ENCODE measurements at places on chromosomes 1 and 21.

DNA sequence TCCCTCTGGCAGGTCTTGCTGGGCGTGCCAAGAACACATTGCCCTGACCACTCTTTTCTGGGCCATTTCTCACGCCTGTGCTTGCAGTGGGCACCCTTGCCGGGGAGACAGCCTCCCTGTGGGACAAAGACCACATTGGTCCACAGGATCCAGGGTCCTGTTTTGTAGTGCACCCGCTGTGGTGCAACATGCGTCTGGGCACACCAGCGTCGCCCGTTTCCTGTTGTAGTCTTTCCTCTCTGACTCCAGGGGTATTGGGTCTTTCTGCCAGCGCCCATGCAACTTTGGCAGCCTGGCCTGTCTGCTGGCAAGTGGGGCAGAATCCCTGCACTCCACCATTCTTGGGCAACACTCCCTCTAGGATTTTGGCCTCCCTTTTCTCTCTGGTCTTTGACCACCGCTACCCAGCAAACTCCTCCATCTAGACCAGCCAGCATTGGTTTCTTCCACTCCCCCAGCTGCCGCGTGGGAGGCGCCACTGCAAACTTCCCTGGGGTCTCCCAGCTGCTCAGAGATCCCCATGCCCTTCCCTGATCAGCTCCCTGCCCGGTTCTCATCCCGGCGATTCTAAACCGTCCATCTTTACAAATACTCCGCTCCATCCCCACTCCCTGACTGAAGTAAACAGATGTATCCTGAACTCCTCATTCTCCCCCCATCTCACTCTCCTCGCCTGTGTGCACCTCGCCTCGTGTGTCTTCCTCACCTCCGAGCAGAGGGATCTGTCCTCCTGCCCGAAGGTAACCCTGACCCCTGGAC is 1.2 kb upstream of the TPRG1L start:
- no peak for DNase-seq

DNA sequence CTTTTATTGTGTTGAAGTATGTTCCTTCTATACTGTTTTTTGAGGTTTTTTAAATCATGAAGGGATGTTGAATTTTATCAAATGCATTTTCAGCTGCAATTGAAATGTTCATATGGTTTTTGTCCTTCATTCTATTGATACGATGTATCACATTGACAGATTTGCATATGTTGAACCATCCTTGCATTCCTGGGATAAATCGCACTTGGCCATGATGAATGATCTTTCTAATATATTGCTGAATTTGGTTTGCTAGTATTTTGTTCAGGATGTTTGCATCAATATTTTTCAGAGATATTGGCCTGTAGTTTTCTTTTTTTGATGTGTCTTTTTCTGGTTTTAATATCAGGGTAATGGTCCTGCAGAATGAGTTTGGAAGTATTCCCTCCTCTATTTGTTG is 214.0 kb downstream of the LMO4 start:
- DNase-seq, result no peak

DNA sequence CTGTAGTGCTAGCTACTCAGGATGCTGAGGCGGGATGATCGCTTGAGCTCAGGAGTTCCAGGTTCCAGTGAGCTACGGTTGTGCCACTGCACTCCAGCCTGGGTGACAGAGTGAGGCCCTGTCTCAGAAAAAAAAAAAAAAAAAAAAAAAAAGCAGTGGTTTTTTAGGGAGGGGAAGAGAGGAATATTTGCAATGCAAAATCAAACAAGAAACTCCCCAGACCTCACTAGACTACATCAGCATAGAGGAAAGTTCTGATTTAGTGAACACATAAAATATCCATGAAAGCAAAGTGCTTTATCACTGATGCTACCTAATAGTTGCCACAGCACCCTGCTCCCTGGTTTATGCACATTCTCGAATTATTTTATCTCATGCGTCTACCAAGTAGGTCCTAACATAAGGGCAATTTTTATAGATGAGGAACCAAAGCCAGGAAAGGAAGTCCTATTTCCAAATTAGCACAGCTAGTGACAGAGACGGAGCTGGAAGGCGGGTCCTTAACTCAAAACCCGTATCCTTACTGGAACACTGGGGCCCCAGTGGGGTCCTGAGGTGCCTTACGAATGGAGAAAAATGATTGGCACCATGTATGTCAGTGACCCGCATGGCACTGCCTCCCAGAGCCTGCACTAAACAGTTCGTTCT is 50.7 kb upstream of the GPR157 start:
- no peak for DNase-seq

DNA sequence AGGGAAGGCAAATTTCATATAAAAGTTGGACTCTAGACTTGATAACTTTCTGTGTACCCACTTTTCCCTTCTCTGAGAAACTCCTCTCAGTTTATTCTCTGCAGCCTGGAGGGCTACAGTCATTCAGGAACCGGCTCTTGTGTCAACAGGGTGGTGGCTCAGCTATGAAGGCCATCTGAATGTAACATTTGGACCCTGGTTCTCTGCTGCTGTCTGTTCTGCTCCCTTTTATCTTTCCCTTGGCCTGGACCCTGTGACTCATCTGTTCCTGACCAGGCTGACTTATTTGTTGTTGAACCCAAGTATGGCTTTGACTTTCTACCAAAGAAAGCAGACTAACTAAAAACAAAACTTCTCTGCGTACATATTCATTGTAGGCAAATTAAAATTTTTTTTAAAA is 75.4 kb downstream of the CENPF start:
- DNase-seq, result no peak

- no peak for DNase-seq
Measured at GRCh38 chr1:109750241-109750882, 9.5 kb upstream of the GSTM3 start.

DNA sequence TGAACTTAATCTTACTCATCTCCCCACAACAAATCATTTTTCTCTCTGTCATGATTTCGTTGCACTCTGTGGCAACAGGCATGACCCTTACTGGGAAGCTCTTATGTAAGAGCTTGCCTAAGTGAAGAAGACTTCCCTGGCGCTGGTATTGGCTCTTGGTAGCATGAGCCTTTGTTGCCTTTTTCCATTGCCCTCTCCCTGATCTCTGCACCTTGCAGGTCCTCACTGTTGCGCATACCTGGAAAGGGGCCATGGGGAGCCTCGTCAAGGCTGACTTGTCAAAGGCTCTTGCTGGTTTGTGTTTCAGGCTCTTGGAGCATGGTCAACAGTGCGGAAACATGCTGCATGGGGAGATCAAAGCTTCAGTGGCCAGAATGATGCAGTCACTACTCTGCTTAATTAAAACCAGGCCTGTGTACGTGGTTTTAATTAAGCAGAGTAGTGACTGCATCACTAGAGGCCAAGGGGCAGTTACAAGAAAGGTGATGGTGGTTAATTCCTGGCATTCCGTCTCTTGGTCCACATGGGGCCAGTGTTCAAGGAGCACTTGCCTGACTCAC is 141.3 kb downstream of the SPATA46 start:
- DNase-seq, result peak; percentile 42

DNA sequence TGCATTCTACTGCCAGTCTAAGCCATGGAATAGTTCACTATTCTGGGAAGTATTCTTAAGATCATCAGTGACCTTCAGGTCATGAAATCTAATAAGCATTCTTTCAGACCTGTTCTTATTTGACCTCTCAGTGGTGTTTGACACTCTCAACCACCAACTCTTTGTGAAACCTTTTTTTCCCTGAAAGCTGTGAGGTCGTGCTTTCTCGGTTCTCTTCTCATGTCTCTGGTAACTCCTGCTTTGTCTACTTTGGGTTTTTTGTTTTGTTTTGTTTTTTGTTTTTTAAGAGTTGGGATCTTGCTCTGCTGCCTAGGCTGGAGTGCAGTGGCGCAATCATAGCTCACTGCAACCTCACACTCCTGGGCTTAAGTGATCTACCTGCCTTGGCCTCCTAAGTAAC is 56.3 kb downstream of the POU2F1 start:
- no peak for DNase-seq

DNA sequence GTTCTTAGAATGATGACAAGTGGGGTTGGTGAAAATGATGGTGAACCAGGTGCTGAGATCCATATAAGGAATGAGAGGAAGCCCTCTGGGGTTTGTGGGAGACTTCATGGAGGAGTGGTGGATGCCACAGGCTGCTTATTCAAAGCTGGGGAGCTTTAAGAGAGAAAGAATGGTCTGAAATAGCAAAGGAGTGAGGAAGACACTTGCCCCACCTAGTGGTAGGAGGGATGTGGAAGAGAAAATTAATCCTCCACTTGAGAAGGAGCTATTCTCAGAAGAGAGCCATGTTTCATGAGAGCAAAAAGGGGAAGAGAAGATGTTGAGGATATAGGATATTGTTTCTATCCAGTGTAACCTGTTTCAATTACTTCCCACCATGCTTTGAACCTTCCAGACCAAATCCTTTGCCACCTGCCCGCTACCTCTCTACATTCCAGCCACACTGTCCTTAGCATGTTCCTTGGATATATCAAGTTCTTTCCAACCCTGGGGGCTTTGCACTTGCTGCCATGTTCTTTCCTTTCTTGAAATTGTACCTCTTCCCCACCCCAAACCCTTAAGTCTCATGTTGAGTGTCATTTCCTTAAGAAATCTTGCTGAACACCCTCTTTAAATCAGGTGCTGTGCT is 19.6 kb upstream of the ZNF648 start:
- DNase-seq, result peak; percentile 58

GRCh38 chr1:223355699-223356098 is 8.3 kb downstream of the SUSD4 start:
- no peak for DNase-seq

- DNase-seq, result no peak
Measured at GRCh38 chr1:223344491-223344890, 19.5 kb downstream of the SUSD4 start.

- no peak for DNase-seq
Measured at GRCh38 chr1:150001415-150001814, 9.1 kb downstream of the OTUD7B start.

DNA sequence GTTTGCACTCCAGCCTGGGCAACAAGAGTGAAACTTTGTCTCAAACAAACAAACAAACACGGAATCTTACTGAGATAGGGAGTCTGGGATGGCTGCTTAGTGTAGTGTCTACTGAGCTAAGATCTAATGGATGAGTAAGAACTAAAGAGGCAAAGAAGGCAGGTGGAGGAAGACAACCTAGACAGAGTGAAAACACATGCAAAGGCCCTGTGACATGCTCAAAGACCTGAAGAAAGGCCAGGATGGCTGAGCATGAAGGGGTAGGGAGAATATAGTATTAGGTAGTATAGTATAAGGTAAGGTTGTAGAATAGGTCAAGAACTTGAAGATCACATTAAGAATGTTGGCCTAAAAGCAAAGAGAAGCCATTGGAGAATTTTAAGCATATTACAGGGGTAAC is 49.1 kb downstream of the MAP3K7CL start:
- DNase-seq, result no peak

DNA sequence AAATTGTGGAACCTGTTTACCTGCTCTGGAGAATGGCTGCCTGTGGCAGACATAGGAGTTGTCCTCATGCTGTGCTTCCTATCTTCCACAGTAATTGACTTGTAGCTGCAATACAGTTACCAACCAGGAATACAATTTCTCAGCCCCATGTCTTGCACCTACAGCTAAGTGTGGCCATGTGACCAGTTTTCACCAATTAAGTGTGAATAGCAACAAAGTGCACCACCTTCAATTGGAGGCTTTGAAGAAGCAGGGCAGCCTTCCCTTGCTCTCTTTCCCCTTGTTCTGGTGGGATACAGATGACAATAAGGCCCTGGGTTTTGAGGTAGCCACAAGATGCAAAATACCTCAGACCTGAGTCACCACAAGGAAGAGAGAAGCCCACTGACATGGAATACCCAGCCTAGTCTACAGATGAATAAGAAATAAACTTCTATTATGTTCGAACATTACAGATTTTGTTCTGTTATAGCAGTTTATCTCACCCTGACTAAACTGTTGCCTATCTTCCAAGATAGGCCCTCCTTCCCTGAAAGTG is 70.2 kb upstream of the S1PR1 start:
- DNase-seq, result no peak

DNA sequence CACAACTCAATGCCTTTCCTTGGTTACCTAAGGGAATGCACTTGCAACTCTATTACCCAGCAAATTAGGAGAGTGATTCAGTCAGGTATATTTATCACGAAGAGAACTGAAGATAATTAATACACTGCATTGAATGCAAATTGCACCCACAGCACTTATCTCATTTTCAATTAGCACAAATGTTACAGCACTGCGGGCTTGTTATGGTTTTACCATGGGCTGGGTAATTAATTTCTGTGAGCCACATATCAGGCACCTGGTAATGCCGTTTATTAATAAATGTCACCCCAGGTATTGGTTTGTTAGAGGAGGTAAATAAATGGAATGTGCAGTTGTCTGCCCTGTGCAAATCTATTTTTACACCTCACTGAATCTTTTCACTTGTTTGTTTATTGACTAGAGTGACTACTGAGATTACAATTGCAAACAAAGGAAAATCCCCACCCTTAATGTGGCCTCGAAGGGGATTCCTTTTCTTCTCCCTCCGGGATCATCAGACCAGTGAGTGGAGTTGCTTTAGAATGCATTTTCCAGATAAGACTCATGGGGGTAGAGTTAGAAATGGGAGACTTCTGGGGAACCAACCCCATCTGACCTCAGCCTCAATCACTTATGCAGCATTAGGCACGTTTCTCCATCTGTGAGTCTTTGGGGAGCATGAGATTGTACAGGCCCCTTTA is 269.3 kb downstream of the RPS6KC1 start:
- DNase-seq, result no peak

DNA sequence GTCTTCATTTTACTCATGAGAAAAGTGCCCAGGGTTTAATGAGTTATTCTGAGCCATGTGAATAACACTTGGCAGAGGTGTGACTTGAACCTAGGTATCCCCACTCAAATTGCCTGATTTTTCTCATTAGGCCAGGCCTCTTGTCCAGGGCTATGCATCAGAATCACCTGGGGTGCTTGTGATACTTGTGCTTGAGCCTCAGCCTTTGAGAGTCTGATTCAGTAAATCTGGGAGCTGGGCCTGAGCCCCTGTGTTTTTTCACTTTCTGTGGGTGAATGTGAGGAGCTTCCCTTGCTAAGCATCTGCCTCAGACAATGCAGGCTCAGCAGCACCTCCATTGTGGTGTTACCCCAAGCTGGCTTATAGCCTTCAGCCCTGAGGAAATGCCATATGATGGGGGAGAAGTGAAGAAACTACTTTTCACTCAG is 127.1 kb downstream of the S1PR1 start:
- DNase-seq, result no peak

GRCh38 chr1:2322581-2323211 is 68.7 kb downstream of the MORN1 start:
- no peak for DNase-seq

GRCh38 chr1:228836427-228836826 is 101.1 kb downstream of the RHOU start:
- DNase-seq, result no peak

DNA sequence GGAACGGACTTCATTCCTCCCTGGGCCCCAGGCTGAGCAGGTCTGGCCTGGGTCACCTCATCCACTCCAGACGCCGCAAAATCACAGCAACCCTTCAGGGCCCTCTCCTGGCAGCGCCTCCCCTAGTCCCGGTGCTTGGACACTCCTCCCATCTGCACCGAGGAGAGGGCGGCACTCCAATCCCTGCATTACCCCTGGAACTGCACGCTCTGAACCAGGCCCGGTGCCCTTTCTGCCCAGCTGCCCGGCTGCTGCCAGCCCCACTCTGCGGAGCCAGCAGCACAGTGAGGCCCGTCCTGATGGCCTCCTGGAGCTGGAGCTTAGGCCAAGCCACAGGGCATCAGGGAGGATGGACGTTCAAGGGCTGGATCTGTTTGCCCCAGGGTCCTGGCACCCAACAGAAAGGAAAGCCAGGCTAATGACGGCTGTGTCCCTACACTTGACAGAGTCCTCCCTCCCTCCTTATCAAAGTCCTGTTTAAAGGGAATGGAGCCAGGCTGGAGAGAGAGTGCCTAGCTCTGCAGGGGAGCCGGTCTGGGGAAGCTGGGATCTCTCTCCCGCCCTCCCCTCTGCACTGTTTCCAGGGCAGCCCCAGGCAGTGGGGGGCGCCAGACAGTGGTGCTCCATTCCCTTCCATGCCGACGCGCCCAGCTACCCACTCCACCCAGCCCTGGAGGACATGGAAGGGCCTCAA is 12.7 kb downstream of the COL6A2 start:
- peak; percentile 48 for DNase-seq
